ENCODE measurements at places on chromosomes 6 and 20.

- DNase-seq: peak; percentile 42
Measured at GRCh38 chr6:63636518-63637021, 968 bp downstream of the PHF3 start.

DNA sequence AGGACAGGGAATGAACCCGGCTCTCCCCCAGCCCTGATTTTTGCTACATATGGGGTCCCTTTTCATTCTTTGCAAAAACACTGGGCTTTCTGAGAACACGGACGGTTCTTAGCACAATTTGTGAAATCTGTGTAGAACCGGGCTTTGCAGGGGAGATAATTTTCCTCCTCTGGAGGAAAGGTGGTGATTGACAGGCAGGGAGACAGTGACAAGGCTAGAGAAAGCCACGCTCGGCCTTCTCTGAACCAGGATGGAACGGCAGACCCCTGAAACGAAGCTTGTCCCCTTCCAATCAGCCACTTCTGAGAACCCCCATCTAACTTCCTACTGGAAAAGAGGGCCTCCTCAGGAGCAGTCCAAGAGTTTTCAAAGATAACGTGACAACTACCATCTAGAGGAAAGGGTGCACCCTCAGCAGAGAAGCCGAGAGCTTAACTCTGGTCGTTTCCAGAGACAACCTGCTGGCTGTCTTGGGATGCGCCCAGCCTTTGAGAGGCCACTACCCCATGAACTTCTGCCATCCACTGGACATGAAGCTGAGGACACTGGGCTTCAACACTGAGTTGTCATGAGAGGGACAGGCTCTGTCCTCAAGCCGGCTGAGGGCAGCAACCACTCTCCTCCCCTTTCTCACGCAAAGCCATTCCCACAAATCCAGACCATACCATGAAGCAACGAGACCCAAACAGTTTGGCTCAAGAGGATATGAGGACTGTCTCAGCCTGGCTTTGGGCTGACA lies 28.8 kb upstream of the ZBP1 start:
- no peak for DNase-seq

DNA sequence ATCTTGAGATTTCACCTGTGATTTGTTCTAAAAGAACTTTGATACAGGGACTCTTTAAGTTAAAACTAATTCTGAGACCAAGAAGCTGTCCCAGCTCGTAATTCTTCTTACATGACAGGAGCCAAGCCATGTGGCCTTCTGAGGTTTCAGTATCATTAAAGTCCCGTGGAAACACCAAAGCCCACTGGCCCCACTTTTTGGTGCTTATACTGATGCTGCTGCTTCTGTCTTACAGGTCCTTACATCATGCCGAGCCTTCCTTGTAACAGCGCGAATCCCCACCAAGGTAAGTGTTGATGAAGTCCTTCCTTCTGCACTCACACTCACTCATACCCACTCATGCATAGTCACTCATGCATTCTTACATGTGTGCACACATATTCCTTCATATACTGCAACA lies 140.7 kb downstream of the CARMIL1 start:
- no peak for DNase-seq

DNA sequence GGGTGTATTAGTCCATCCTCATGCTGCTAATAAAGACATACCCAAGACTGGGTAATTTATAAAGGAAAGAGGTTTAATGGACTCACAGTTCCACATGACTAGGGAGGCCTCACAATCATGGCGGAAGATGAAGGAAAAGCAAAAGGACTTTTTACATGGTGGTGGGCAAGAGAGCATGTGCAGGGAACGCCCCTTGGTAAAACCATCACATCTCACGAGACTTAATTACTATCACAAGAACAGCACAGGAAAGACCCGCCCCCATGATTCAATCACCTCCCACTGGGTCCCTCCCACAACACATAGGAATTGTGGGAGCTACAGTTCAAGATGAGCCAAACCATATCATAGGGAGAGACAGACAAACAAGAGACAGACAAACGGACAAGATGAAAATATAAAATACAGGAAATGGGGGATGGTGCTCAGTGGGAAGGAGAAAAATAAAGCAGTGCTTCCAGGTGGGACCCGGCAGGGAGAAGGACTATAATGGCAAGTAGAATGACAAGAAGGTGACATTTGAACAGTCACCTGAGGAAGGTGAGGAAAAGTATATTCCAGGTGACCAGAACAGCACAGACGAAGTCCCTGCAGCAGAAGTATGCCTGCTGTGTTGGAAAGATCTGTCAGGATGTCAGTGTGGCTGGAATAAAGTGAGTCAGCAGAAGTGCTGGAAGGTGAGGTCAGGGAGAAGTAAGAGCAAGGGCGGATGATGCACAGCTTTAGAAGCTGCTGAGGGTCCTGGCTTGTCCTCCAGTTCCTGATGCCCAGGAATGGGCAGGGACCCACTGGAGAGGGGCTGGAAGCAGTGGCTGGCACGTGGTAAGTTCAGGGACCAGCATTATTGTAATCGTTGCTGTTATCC lies 61.1 kb downstream of the SLC2A10 start:
- DNase-seq: no peak

DNA sequence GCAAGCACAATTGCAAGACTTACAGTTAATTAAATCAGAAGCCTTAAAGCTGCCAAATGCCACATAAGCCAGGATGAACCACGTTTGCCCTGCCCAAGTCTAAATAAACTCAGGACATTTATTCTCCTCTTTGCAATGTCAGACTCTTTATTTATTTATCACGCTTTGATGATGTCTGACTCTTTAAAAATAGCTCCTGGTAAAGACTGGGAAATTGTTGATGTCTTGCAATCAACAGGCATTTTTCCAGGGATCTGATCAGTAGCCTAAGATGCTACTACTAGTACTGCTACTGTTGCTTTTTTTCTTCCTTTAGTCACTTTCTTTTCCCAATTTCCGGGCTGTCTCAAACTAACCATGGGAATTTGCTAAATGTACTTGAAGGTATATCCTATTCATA lies 365.8 kb upstream of the MARCKS start:
- no peak for DNase-seq

GRCh38 chr6:138494312-138494711 lies 5.0 kb downstream of the NHSL1 start:
- DNase-seq: no peak

GRCh38 chr20:33963751-33964150 lies 30.0 kb upstream of the RALY start:
- no peak for DNase-seq

Measured in activated T-cell treated with anti-CD3 and anti-CD28 coated beads for 24 hours (primary cell).